Mucosa of descending colon (tissue), 3 donors: ENCODE measurements at places on chromosomes 7 and 10. TPM values are rescaled to one million over a fixed set of nuclear protein-coding genes. Genes with fewer than 3 reads are reported as not detected.

DNA sequence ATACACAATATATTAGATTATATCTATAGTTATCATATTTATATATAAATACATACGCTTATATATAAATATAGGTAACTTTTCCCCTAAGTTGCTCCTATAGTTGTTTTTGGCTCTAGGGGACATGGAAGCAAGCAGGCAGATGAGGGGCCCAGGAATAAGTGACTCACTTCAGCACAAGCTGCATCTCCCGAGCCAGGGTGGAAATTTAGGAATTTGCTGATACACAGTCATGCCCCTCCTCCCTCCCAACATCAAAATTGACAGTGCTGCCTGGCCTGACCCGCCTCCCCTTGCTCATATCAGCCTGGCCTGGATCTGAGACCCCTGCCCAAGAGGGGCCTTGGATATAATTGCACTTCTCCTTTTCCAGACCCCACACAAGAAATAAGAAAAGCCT, 33.8 kb downstream of the MKI67 start:
- no peak for DNase-seq

Gene LRRC4
- 7.6 TPM for total RNA-seq

Gene FBXW4
- total RNA-seq, result 73.3 TPM

- DNase-seq, result peak; percentile 76
Observed at GRCh38 chr10:126062131-126063032, 166.0 kb downstream of the FANK1 start.

Gene ZNF239
- 1.5 TPM for total RNA-seq

Gene TMEM120A
- 138 TPM for total RNA-seq

GRCh38 chr7:111192614-111193413, 101.9 kb downstream of the LRRN3 start:
- DNase-seq, result no peak

Gene PIP
- not detected for total RNA-seq

Gene WNT8B
- not detected for total RNA-seq

DNA sequence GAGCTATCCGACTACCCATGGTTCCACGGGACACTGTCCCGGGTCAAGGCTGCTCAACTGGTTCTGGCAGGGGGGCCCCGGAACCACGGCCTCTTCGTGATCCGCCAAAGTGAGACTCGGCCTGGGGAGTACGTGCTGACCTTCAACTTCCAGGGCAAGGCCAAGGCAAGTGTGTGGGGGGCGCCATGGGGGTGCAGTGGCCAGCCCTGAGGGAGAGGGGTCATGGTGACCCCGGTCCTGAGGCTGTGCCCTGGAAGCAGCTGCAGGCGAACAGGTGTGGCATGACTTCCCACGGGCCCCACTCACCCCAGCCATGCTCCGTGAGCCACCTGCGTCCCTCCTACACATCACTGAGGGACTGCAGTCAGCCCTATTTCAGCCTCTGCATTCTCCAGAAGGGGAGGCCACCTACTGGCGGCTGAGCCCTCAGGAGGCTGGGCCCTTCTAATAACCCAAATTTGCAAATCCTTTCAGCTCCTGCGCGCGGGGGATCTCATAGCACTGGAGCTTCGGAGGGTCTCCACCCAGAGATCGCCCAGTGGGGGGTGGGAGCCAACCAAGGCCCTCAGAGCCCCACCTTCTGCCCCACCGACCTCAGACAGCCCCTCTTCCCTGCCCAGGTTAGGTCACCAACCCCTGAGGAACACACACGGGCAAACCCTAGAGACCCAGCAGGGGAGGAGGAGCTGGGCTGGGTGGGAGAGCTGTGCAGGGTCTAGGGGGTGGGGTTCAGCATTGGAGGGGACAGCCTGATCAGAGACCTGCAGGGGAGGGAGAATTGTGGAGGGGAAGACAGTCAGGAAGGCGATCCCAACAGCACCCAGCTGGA, 30.8 kb downstream of the SH2B2 start:
- no peak for DNase-seq

DNA sequence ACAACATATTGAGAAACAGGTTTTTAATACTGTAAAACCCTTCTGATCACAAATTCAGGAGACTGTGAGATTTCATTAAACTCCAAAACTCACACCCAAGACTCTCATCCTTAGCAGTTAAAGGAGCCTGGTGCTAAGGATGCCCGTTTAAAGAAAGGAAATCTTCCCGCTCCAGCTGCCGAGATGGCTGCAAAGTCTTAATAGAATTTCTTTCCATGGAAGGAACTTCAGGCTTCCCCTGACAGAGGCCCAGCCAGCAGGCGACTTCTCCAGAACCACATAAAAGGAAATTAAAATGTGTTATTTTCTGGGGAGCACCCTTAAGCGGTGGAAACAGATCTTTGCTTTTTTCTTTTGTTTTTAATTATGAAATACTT, 104.7 kb upstream of the CHST15 start:
- no peak for DNase-seq

- no peak for DNase-seq
Observed at GRCh38 chr10:87079106-87079836, 15.4 kb downstream of the GLUD1 start.
